ENCODE measurements at places on chromosomes 7 and 10.

- no peak for DNase-seq
These were observed 195.1 kb downstream of the INHBA start for GRCh38 chr7:41507686-41508268.

- no peak for DNase-seq
These were observed 152.0 kb downstream of the RNLS start for GRCh38 chr10:88431103-88431502.

GRCh38 chr7:11506417-11506816, 325.6 kb downstream of the THSD7A start:
- no peak for DNase-seq

- DNase-seq = peak; percentile 36
These were observed 44.8 kb upstream of the DMBT1 start for GRCh38 chr10:122515588-122516231.

GRCh38 chr10:42640610-42641229, 2.4 kb upstream of the ZNF33B start:
- no peak for DNase-seq

DNA sequence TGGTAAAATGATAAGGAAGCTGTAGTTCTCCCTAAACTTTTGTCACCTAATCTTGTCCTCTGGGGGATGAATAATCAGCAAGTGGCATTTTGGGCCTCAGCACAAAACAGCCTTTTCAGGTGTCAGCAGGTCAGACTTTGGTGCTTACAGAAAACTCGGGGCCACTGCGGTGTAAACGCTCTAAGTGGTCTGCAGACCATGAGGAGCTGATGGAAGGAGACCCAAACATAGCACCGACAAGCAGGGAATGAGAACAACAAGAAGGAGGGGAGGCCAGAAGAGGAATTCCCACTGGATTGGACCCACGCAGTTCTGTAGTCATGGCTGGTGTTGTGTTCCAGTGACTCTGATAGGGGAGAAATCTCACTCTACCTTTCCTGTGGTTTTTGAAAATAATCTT, 45.4 kb downstream of the RAMP3 start:
- DNase-seq = no peak

Measured in stimulated activated CD8-positive, alpha-beta memory T cell treated with anti-CD3 and anti-CD28 coated beads, Interleukin-4, amount 100 ng/mL, for 4 hours (primary cell).